ENCODE measurements at places on chromosomes 2 and 18. TPM values are rescaled to one million over a fixed set of nuclear protein-coding genes. Genes with fewer than 3 reads are reported as not detected.
A peak's percentile ranks its signal among the peaks of the same experiment; 100 is the strongest.

Gene PCARE
- not detected for total RNA-seq

Gene ANKRD30B
- not detected for total RNA-seq

Gene TMEM247
- not detected for total RNA-seq

Gene DRC1
- not detected for total RNA-seq

Gene ALPG
- total RNA-seq, result not detected

DNA sequence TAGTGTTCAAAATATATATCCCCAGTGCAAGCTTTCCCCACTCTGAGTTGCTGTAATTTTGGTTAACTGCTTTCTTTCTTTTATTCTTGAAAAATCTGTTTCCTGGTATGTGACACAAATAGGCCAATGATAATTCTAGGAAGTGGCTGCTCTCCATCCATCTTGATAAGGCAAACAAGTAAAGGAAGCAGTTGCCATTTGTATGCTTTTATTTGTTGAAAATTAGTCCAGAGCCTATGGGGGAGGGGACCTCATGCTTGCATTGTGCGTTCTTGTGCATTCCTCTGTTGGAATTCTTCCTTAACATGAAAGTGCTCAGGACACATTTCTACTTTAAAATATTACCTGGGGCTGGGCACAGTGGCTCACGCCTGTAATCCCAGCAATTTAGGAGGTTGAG lies 111.2 kb upstream of the FSHR start:
- H3K27me3 ChIP-seq, result no peaks in the 10 kb centered on the region
- H3K36me3 ChIP-seq, result no peaks in the 10 kb centered on the region
- H3K27ac ChIP-seq, result no peak overlapping the region
- DNase-seq, result no peak
- H3K4me3 ChIP-seq, result no peak overlapping the region

DNA sequence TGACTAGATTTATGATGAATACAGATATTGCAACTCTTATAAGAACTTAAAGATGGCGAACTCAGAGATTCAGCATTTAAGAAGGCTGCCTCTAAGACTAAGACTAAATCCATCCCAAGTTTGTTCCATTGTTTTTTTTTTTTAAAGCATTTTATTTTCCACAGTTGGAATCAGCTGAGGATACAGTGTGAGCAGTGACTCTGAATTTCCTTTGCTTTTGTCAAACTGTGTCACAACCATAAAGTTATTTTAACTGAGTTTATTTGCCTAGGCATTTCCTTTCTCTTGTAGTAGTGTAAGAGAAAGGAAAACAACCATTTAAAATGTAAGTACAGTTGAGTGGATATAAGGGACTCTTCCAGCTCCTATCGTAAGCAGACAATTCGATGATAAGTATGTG lies 63.9 kb downstream of the ZEB2 start:
- DNase-seq, result no peak
- peaks cover 26% of the 10 kb centered on the region for H3K4me1 ChIP-seq
- no peaks in the 10 kb centered on the region for H3K27me3 ChIP-seq
- no peaks in the 10 kb centered on the region for H3K36me3 ChIP-seq
- no peak overlapping the region for H3K27ac ChIP-seq

- no peaks in the 10 kb centered on the region for H3K27me3 ChIP-seq
- H3K4me1 ChIP-seq, result no peaks in the 10 kb centered on the region
- H3K4me3 ChIP-seq, result no peak overlapping the region
- DNase-seq, result no peak
Measured at GRCh38 chr2:229930656-229931055, 8.4 kb downstream of the FBXO36 start.

- peaks cover 10% of the 10 kb centered on the region for H3K4me1 ChIP-seq
- peak within 1 kb of the TSS; percentile 69 for H3K4me3 ChIP-seq
- H3K27me3 ChIP-seq, result no peaks in the 10 kb centered on the region
- H3K27ac ChIP-seq, result peak within 1 kb of the TSS; percentile 85
Measured at GRCh38 chr2:111883661-111884591, at the start of gene ANAPC1. Gene ANAPC1, minus strand, starts transcription at chr2:111884193. Its CDS starts 3,368 bp downstream, at chr2:111880825.

DNA sequence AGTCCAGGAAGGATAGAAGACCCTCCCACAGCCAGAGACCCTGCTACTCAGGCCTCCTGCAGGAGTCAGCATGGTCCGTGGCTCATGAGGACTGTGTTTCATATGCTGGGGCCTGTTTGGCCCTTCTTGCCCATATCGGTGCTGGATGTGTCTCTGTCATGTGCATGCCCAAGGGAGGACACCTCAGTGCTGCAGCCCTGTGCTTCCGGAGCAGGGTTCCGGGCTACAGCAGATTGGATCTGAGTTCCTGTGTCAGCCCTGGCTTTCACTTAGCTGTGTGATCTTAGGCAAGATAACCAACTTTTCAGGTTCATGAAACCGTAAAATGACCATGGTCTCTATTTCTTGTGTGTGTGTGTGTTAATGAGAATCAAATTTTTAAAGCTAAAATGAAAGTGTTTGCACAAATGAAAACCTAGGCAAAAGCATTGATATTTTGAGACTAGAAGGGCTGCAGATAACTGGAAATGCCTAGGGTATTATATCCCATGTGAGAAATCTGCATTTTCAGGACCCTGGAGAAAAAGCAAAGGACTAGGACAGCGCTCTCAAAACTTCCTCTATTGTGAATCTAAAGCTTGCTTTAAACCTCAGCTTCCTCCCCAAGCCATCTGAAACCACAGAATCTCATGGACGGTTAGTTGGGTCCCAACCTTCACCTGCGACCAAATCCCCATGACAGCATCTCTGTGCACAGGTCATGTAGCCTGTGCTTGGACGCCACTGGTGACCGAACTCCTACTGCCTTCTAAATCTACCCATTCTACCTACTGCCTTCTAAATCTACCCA lies 58.8 kb upstream of the CAPN13 start:
- no peak for DNase-seq
- H3K27me3 ChIP-seq, result no peaks in the 10 kb centered on the region
- no peak overlapping the region for H3K4me3 ChIP-seq
- H3K4me1 ChIP-seq, result no peaks in the 10 kb centered on the region
- no peak overlapping the region for H3K27ac ChIP-seq
- H3K36me3 ChIP-seq, result no peaks in the 10 kb centered on the region

DNA sequence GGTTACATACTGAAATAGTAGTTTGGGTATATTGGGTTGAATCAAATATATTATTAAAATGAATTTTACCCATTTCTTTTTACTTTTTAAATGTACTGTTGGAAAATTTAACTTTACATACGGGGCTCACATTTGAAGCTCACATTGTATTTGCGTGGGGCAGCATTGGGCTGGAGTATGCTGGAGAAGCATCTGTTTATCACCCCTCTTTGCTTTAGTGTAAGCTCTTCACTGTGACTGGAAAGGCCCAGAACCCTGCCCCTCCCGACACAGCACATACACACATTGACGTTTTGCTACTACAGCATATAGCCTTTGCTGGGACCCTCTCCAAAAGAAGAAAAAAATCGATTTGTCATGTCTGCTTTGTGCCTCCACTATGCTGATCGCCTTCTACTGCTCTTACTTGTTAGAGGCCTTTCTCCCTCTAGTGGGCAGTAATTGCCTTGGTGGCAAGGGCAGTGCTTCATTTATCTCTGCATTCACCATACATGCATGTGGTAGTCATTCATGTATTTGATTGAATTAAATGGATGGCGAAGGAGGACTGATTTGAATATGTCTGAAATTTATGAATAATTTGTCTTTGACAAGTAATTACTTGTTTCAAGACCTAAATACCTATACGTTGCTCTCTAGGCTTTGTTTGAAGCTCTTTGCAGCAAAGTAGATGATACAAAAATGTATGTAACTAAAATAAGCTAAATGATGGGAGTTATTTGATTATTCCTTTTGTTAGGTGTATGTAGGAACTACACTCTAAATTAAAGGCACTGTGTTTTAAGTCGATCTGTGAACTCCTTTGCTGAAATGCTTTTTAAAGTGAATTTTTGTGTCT lies 37.4 kb downstream of the VAPA start:
- H3K36me3 ChIP-seq, result peaks cover 14% of the 10 kb centered on the region
- no peak overlapping the region for H3K27ac ChIP-seq
- H3K4me3 ChIP-seq, result no peak overlapping the region
- no peaks in the 10 kb centered on the region for H3K27me3 ChIP-seq
- DNase-seq, result no peak

GRCh38 chr2:157760949-157761348 lies 115.2 kb downstream of the ACVR1 start:
- no peaks in the 10 kb centered on the region for H3K27me3 ChIP-seq
- H3K36me3 ChIP-seq, result no peaks in the 10 kb centered on the region
- H3K4me1 ChIP-seq, result no peaks in the 10 kb centered on the region
- no peak overlapping the region for H3K4me3 ChIP-seq
- DNase-seq, result no peak

DNA sequence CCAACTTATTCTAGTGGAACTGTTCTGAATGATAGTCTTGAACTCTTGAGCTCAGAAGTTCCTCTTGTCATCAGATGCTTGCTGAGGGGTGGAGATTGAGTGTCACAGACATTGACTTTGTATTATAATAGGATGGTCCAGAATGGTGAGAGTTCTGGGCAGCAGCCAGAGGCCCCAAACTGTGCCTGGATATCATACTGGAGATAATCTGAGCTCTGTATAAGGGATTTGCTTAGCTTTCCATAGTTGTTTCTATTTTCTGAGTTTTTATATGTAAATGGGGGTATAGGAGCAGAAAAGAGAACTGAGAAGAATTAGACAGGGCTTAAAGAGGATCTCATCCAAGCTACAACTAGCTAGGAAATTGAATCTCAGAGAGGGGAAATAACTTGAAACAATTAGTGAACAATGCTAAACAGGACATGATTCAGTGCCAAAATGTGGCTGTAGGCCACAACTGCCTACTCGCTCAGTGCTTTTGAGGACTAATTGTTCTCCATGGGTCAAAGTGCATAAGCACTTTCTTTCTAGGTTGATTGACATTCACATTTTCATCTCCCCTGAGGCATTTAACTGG lies 10.1 kb upstream of the LCLAT1 start:
- H3K4me3 ChIP-seq, result no peak overlapping the region
- H3K27ac ChIP-seq, result no peak overlapping the region
- H3K4me1 ChIP-seq, result peaks cover 12% of the 10 kb centered on the region
- no peak for DNase-seq

- DNase-seq, result peak; percentile 84
- peak overlapping the region; percentile 36 for H3K4me3 ChIP-seq
- no peaks in the 10 kb centered on the region for H3K27me3 ChIP-seq
- H3K36me3 ChIP-seq, result no peaks in the 10 kb centered on the region
Measured at GRCh38 chr2:127408004-127408806, 10.0 kb upstream of the PROC start.

DNA sequence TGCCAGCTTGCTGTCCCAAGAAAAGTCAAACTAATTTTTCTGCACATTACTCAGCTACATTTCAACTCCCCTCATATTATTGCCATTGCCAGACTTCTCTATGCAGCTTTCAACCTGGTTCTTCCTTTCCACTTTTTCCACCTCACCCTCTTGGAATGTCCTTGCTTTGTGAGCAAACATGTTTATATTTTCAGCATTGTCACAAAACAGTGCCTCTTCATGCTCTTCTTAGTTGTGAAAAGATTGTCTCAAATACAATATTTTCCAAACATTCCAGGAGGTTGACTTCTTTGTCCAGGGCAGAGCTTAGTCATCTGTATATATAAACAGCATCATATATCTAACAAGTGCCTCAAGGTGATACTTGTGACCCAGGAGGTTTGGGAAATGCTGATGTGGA lies 803.3 kb upstream of the CELF4 start:
- no peak overlapping the region for H3K27ac ChIP-seq
- H3K4me1 ChIP-seq, result no peaks in the 10 kb centered on the region
- no peaks in the 10 kb centered on the region for H3K27me3 ChIP-seq
- H3K4me3 ChIP-seq, result no peak overlapping the region
- DNase-seq, result no peak

Measured in naive thymus-derived CD4-positive, alpha-beta T cell (primary cell).